ENCODE measurements at places on chromosomes 3 and 15.

GRCh38 chr15:89576417-89576773 lies 1.1 kb downstream of the TICRR start:
- no peak for DNase-seq

DNA sequence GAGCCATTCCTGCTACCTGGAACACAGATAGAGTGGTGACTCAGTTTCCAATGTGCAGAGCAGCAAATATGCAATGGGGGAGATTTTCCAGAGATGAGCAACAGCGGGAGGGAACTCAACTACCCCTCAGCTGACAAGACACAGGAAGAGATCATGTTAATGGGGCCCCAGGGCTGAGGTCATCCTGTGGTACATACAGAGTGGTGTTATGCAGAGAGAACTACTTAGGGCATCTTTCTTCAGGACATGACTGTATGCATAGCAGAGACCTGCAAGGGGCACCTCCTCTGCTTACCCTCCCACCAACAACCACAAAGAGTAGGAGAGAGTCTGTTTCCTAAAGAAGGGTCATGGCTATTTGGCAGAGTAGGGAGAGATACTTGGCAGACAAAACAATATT lies 6.8 kb upstream of the TBC1D5 start:
- no peak for DNase-seq

DNA sequence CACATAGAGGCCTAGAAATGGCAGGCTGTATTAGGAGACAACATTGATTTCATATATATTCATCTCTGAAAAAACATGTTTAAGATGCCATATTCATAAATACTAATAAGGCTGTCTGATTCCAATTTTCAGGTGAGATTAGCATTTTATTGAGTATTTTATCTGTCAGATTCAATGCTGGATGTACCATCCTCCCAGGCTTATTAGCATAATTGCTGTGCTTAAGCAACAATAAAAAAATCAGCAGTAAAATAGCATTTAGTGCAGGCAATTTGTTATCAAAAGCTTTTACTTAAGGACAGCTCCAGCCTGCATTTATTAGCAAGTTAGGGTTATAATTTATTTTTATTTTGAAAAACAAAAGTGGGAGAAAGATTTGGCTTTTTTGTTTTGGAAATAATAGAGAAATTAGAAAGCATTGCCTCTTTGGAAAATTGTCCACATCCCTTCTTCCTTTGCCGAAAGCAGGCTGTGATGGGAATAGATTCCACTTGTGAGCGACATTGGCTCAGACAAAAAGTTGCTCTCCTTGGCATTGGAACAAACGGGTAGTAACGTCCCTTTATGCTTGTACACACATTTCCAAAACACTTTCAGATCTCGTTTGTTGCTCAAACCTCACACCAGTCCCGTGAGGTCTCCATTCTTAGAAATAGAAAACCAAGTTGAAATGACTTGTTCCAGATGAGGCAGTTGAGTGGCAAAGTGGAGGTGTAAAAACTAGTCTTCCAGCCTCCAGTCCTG lies 134.0 kb downstream of the LPP start:
- no peak for DNase-seq

- DNase-seq = no peak
Observed at GRCh38 chr3:148070041-148070440, 627.7 kb upstream of the AGTR1 start.

DNA sequence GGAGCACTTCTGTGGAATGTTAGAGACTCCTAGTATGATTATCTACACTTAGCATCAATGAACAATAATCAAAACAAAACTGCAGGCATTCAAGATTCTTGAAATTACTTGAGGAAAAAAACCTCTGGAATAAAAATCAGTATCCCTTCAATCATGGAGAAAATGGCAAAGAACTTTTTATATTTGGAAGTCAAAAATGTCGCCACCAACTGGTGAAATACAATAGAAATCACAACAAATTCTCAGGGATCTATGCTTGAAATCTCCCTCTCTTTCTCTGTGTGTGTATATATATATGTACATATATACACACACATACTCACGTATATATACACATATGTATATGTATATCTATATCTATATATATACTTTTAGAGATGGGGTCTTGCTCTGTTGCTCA lies 378.9 kb upstream of the ALCAM start:
- DNase-seq = no peak

GRCh38 chr3:8266730-8267131 lies 234.9 kb upstream of the LMCD1 start:
- no peak for DNase-seq

GRCh38 chr3:47016934-47017435 lies 37.5 kb downstream of the NBEAL2 start:
- DNase-seq = no peak

DNA sequence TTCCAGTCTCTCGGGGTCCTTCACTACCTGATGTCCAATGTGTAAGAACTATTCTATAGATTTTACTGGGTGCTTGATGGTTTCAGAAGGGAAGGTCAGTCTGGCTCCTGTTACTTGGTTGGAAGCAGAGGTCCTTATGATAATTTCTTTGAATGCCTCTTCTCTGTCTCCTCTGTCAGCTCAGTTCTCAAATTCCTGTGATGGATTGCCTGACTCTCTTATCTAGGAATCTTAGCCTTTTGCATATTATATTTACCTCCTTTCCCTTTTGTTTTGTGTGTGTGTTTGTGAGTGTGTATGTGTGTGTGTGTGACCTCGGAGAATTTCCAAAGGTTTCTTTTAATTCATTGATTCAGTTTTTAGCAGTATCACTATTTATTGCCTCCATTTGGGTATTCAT lies 88.2 kb downstream of the ARNT2 start:
- no peak for DNase-seq

DNA sequence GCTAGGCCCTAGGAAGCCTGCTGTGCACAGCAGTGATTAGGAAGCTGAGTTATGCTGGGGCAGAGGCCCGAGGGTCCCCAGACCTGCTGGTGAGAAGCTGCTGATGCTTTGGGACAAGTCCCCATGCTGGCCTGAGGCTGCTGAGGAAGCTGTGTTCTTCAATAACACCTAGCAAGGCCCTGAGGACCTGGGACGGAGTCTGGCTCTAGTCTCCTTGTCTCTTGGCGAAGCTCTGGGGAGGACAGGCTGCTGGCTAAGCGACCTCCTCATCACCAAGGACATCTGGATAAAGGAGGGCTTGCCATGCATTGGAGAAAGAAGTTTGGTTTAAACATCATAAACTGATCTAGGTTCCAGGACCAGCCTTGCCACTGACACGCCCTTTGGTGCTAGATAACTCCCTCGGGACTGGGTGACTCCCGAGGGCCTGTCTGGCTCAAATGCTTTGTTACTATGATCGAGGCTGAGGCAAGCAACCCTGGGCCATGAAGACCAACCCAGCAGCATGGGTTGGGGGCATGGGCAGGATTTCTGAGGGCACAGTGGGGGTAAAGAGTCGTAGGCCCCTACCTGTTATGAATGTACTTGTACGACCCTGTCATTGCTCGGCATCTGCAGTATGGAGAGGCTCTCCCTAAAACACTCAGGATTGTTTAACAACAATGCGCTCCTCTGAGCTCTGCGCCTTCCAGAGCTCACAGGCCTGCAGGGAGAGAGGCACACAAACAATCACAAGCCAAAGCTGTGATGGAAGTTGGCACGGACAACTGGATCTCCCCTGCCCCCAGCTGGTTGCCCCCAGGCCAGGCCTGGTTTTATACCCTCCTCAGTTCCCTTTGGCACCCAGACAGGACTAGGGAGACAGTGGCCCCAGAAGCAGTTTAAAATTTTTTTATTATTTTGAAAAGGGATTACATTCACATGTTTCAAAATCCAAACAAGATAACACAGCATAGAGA lies 64.4 kb downstream of the LINGO1 start:
- DNase-seq = no peak

- DNase-seq = no peak
Observed at GRCh38 chr3:52650439-52650838, 35.3 kb downstream of the PBRM1 start.

DNA sequence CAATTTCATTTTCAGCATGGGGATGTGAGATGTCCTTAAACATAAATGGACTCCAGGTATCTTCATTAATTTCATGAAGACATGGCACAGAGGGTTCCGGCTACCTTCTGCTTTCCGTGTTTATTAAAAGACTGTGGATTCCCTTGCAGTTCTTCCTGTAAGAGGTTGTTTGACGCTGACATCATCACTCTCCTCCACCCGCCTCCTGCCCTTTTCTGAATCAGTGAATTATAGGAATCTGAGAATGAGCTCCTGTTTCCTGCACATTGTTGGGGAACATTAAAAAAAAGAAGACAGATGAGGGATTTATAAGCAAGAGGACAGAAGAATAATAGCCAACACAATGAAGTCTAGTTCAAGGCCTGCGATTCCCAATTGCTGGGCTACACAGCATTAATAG lies 191.3 kb downstream of the LPP start:
- DNase-seq = no peak

DNA sequence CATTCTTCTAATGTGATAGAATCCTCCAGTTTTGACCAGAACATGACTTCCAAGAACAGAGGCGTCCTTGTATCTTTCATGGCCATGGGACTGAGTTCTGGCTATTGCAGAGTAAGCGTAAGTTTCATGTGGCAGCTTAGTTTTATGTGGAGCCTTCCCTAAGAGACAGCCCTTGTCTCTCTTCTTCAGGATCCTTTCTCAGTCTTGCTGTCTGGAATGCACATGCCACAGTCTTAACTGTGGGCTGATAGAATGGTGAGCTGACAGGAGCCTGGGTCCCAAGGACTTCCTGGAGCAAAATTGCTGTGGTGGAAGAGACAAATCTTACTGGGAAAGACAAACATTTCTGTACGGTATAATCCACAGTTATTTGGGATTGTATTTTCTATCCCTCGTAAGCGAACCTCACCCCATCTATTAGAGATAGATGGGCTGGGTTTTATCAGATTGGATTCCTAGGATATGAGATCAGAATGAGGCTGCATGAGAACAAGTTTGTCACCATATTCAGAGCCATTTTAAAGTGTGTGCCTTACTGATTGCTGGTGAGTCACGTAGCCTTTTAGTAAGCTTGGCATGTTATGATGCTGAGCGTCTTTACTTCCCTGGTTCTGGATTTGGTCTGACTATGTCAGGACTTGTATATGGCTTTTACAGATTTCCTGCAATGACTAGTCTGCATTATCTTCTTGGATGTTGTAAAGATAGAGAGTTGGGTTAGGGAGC lies 32.8 kb downstream of the CDIN1 start:
- no peak for DNase-seq

GRCh38 chr3:141122455-141123030 lies 71.4 kb downstream of the SPSB4 start:
- DNase-seq = no peak

GRCh38 chr3:161489395-161489794 lies 7.2 kb upstream of the OTOL1 start:
- DNase-seq = no peak

- DNase-seq = no peak
Observed at GRCh38 chr3:31831591-31831990, 149.5 kb downstream of the OSBPL10 start.

- no peak for DNase-seq
Observed at GRCh38 chr15:50341616-50342136, 13.3 kb downstream of the GABPB1 start.

- DNase-seq = no peak
Observed at GRCh38 chr15:62934236-62934971, 108.1 kb upstream of the TPM1 start.

DNA sequence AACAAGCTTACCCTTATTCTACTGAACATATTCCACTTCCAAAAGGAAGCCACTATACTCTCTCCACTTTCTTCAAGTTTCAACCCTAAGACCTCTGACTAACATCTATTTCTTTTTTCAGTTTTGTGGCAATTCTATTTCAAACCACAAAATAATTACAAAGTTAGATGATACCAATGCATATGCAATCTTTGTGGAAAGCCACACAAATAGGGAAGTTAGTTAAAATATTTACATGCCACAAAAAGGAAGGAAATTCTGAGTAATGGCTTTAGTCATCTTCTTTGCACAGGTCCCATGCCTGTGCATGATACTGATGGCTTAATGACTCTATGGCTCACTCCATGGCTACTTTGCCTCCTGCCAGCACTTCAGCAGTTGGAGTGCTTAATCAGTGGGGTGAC lies 57.0 kb upstream of the MCTP2 start:
- no peak for DNase-seq

- DNase-seq = no peak
Observed at GRCh38 chr15:35349916-35350315, 196.0 kb downstream of the DPH6 start.

DNA sequence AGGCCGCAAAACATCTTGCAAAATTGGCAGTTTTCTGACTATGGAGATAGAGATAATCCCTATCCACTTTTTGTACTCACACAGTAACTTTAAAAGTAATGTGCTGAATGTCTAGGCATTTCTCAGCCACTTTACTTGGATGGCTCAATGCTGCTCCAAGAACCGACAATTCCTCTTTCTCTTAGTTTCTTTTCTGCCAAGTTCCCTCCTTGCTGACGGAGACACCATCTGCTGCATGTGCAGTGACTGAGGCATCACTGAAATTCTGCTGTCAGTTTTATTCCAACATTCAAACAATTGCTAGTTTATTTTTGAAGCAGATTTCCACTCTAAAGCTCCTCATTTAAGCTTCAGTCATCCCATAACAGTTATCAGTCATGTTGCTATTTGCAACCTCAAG lies 116.0 kb upstream of the RBMS3 start:
- DNase-seq = no peak

DNA sequence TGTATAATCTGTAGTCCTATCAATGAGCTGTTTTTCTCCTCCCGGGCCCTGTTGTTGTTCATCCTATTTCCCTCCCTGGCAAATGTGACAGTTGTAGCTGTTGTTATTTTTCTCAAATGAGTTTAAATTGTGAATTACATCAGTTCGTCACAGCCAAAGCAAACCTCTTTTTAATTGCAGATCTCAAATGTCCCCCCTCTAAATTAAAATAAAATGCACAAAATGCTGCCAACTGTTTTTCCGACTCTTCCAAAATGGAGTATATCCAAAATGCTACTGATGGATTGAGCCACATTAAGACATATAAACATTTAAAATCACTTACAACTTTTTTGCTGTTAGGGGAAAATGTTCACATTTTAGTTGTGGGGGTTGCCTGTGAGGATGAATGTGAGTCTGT lies 29.8 kb upstream of the SUCLG2 start:
- DNase-seq = no peak

GRCh38 chr3:15958692-15959433 lies 161.1 kb upstream of the ANKRD28 start:
- no peak for DNase-seq

- no peak for DNase-seq
Observed at GRCh38 chr3:160098261-160098908, 109.8 kb downstream of the IL12A start.

DNA sequence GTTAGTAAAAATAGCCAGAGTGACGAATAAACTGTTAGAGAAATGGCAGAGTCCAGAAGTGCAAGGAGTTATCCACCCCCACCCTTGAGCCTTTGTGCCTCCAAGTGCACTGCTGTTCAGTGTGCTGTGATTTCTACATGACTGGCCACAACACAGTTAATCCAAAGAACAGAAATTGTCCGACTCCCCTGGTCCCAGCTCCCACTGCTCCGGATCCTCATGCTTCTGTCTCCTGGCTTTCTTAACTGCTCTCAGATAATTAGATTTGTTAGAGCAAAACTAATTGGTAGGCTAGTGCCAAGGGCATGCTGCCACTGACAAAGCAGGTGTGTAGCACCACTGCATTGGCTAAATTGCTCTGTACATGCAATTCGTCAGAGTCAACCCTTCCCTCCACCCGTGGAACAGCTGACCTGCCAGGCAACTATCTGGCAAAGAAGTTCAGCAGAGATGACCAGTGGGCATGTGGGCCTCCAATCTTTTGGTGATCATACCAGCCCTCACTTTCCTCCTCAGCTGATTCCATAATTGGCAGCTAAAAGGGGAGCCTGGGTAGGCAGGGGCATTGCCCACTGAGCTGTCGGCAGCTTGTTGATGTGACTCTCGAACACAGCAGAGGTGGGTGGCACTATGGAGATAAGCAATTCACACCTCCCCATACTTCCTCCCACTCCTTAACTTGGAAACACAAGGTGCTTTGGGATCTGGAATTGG lies 18.9 kb upstream of the ACAP2 start:
- no peak for DNase-seq
